ENCODE measurements at places on chromosomes 1 and 21.

- DNase-seq: no peak
Measured at GRCh38 chr1:53733975-53734649, 4.9 kb downstream of the GLIS1 start.

DNA sequence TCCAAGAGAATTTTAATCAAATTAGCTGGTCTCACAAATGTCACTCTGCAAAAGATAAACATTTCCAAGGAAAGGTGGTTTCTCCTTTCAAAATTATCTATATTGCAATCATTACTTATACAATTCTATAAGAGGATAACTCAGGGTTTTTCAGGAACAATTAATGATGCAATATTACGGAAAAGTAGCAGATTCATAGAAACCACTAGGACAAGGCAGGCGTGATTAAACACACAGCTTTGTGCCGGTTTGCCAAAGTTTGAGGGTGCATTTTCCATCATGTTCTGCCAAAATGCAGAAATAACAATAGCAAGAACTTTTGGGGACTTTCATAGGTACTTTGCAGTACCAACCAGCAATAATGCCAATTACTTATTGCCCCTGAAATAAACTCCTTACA, 605 bp downstream of the TNFRSF9 start:
- no peak for DNase-seq

DNA sequence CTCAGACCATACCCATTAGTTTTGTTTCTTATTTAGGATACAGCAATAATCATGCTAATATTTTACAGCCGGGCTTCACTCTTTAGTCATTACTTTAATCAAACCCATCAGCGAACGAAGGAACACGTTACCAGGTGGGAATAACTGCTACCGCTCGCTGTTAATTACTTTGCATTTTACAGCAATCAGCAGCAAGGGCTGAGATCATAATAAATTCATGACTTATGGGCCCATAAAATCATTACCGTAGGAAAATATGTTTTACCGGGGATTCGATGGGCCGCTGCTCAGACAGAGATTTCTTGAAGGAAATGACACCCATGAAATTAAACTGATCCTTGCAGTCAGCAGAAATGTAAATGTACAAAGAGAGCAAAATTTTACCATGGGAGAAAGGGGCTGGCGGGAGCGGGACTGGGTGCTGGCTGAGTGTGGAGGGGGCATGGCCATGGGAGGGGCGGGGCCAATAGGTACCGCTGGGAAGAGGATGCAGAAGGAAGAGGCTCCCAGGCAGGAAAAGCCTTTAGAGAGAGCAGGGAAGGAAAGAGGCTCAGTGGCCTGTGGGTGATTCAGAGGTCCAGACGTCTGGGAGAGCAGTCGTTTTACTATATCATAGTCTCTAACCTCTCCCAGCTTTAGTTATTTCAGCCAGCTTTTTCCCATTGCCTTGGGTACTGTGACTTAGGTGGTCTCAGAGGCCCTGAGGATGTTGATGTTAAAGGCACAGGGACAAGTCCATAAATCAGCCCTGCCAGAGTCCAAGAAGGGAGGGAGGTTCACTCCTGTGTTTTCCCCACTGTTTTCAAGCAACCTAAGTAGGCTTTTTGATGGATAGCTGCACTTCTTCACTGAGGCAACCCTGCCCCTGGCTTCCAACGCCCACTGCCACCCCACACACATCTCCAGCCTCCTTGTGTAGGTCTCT, 258.9 kb downstream of the SEC16B start:
- DNase-seq: no peak

DNA sequence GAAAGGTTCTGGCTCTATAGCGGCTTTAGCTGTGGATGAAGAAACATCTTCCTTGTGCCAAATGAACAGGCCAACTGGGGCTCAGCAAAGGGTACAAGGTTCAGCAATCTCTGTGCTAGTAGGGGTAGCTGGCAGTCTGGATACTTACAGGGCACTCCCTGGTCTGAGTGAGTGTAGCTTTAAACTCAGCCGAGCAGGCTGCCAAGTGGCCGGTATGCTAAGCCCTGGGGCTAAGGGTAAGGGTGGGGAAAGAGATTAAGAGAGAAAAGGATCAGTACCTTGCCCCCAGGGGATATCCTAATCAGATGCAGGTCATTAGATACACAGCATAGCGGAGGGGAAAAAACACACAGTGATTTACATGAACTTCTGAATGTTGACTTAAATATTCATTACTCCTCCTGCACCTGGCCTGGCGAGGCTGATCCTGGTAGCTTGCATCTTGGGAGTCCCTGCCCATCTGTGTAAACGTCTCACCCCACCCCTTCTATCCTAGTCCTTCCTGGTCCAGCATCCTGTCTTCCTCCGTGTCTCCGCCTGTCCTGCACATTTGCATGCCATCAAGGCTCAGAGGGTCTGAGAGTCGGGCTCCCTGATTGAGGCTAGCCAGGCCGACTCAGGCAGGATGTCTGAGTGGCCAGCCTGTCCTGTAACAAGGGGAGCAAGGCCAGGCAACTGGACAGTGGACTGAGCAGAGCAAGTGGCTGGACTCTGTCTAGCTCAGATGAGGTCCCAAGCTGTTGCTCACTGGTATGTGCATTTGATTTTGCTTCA, 39.5 kb upstream of the CNTN2 start:
- DNase-seq: no peak
